CD4-positive, CD25-positive, alpha-beta regulatory T cell (primary cell): ENCODE measurements at places on chromosomes 5 and 9.

DNA sequence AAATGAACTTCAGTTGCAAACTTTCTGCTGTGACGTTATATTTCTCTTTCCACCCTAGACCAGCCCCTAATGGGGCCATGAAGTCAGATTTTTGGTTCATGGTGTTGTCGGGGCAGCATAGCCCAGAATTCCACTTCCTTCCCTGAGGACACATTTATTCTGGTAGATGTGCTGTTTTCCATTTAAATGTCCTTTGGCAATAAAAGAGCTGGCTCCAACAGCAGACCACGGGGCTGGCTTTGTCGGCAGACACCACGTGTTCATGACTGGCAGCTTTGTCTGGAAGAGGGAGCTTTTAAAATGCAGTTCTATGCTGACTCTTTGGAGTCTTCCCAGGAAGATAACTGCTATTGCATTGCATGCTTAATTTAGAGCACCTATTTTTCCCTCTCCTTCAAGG lies 17.6 kb upstream of the LCP2 start:
- no peak for DNase-seq

- no peak for DNase-seq
Observed at GRCh38 chr5:146369691-146370090, 31.1 kb downstream of the POU4F3 start.

- DNase-seq, result no peak
Observed at GRCh38 chr9:34279411-34279810, 49.7 kb downstream of the KIF24 start.

DNA sequence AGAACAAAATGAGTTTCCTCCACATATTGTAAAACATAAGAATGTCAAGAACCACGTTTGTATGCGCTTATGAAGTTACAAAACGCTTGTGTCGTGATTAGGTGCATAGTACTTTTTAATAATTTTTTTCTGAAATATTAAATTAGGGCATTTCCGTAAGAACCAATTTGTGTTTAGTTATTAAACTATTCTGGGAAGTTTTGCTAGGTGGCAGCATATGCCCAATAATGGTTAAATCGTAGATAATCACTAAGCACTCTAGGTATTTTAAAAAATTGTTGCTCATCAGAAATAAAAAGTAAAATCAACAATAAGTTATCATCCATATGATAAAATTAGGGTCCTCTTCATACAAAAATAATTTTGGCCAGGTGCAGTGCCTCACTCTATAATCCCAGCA lies 5.4 kb downstream of the SRFBP1 start:
- no peak for DNase-seq

DNA sequence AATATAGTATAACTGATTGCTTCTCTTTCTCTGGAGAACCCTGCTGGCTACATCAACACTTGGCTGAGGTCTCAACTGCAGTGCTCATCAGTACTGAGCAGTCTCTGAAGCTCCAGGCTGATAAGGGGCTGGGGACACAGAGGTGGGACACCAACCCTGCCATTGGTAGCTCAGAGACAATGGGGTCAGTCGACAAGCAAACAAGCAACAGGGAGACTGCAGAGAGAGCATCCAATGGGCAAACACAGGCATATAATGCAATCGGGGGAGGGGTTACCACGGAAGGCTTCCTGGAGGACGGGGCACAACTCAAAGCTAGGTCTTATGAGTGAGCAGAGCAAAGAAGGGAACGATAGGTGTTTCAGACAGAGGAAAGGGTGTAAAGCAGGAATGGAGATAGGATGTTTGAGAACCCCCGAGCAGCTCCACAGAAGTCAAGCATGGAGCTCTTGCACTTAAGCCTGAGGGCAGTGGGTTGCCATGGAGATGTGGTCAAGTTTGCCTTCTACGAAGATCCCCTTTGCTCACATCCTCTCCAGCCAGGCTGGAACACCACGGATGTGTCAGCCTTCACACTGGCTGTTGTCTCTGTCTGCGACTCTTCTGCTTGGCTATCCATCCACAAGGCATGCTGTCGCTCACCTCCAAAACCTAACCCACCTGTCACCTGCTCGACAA lies 21.5 kb upstream of the AKNA start:
- DNase-seq, result no peak

- DNase-seq, result no peak
Observed at GRCh38 chr9:124251204-124251603, 6.5 kb upstream of the NEK6 start.

DNA sequence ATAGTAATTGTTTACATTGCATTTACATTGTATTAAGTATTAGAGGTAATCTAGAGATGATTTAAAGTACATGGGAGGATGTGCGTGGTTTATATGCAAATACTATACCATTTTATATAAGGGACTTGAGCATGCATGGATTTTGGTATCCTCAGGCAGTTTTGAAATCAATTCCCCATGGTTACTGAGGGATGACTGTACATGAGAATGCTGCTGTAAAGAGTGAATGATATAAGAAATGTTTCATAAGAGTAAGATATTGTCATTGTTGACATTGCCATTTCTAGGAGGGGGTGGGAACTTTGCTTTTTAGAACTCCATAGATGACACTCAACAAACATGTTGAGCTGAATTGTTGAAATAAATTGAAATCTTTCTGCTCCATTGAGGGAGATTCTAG lies 185.0 kb downstream of the SEMA6A start:
- no peak for DNase-seq

- no peak for DNase-seq
Observed at GRCh38 chr5:152688561-152689249, 283.6 kb upstream of the NMUR2 start.

DNA sequence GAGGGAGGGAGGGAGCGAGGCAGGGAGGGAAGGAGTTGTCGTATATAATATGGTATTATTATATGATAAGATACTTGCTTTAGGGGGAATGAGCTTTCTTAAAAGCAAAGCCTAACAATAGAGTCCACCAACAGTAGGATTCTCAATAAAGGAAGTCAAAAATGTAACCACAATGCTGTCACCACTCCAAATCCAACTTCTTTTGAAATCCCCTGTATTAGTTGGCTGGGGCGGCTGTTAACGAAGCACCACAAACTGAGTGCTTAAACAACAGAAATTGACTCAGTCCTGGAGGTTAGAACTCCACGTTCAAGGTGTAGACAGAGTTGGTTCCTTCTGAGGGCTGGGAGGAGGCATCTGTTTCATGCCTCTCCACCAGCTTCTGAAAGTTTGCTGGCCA lies 23.1 kb downstream of the GAS1 start:
- DNase-seq, result no peak

DNA sequence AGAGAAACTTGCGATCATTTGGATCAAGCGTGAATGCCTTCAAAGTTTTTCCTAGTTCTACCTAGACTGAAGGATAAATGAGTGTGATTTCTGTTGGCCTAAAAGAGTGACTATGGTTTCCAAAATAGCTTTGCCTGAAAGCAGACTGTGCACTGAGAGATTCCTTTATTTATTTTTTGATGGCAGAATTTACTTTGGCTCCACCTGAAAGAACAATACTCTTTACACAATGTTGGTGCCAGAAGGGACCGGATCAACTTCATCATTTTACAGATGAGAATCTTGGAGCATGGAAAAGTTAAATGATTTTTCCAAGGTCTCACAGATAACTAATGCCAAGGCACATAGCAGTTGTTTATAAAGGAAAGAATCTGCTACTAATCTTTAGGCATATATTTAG lies 199.6 kb downstream of the KCTD16 start:
- DNase-seq, result no peak

DNA sequence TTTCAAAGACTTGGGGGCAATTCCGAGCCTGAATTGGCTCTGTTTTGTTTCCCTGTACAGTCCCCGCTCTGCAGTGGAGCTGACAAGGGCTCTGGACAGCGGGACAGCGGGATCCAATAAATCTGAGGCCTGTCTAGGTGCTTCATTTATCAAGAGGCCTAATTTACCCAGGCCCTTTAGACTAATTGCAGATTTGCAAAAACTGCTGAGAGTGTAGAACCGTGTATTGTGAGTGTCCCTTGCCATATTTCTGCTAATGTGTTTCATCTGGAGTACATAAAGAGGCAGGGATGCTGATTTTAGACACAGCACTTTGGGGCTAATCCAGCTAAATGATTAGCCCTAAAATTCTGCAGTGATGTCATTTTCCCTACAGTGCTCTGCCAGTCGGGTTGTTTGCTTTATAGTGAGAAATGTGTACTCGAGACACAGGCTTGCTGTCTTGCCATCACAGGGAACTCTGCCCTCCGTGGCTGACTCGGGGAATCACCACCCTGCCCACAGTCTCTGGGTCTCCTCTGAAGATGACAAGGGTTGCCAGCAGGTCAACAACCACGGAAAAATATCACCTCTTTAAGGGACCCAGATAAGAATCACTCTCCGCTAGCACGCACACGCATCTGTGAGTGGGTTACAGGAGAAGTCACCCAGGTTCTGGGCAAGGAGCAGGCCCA lies 592.0 kb downstream of the BNC2 start:
- DNase-seq, result no peak
